ENCODE measurements at places on chromosomes 12 and 14. TPM values are rescaled to one million over a fixed set of nuclear protein-coding genes. Genes with fewer than 3 reads are reported as not detected.
A peak's percentile ranks its signal among the peaks of the same experiment; 100 is the strongest.

- H3K27ac ChIP-seq = no peak overlapping the region
- no peaks in the 10 kb centered on the region for H3K36me3 ChIP-seq
- H3K4me1 ChIP-seq = no peaks in the 10 kb centered on the region
Observed at GRCh38 chr14:33504246-33505099, 446.4 kb downstream of the EGLN3 start.

GRCh38 chr14:105363847-105364708, 34.3 kb upstream of the TEX22 start:
- no peak overlapping the region for H3K27ac ChIP-seq
- no peaks in the 10 kb centered on the region for H3K36me3 ChIP-seq
- H3K4me1 ChIP-seq = no peaks in the 10 kb centered on the region

DNA sequence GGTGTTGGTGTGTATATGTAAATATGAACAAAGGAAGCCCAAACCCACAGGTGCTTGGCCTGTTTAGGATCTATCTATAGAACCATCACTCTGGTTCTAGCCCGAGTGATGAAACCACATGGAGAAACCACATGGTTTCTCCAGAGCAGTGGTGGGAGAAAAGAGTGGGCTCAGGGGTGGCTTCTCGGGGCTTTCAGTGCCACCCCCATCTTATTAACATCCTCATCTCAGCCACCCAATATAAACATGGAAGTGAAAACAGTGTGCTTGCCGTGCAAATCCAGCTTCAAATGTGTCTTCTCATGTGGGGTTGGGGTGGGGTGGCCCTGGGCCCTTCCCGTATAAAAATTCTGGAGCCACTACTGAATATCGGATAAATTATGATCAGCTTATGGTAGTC, 109.0 kb downstream of the STAB2 start:
- H3K4me3 ChIP-seq = no peak overlapping the region
- no peaks in the 10 kb centered on the region for H3K36me3 ChIP-seq
- peaks cover 3% of the 10 kb centered on the region for H3K4me1 ChIP-seq
- H3K27ac ChIP-seq = no peak overlapping the region

The TCL1B gene
- total RNA-seq = not detected

DNA sequence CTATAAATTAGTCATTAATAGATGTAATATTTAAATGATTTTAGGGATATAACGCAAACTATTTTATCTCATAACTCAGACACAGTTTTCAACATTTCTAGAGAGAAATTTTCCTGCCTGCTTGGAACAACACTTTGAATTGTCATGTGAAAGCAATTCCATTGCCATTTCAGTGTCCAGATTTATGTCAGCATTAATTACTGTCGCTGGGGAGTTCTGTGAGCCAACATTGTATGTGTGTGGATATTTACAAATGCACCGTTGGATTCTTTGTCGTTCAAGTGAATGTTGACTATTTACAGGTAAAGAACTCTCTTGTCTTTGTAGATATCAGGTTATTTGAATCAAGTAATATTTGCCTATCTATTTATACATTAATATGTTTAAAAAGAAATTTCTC, 465.3 kb upstream of the RGS6 start:
- peaks cover 4% of the 10 kb centered on the region for H3K4me1 ChIP-seq
- H3K36me3 ChIP-seq = no peaks in the 10 kb centered on the region
- no peak overlapping the region for H3K4me3 ChIP-seq
- no peak overlapping the region for H3K27ac ChIP-seq

- DNase-seq = no peak
- no peaks in the 10 kb centered on the region for H3K4me1 ChIP-seq
- H3K36me3 ChIP-seq = no peaks in the 10 kb centered on the region
- H3K27me3 ChIP-seq = no peaks in the 10 kb centered on the region
Observed at GRCh38 chr12:127363392-127363791, 903.6 kb upstream of the TMEM132C start.

DNA sequence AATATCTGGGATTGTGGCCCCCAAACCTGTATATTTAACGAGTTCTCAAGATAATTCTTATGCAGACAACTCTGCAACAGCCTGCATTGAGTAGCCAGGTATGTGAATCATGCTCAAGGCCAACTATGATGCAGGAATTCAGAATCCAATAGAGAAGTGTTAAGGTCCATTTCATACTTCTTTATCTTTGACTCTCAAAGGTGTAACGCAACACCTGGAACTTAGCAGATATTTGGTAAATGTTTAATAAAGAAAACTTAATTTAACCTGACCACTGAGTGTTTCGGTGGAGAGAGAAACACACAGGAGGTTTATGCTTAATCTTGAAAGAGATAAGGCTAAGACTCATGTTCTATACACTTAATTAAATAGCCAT, 156.5 kb upstream of the PLEKHG7 start:
- no peak for DNase-seq
- no peaks in the 10 kb centered on the region for H3K4me1 ChIP-seq
- no peaks in the 10 kb centered on the region for H3K36me3 ChIP-seq
- no peaks in the 10 kb centered on the region for H3K27me3 ChIP-seq
- no peak overlapping the region for H3K27ac ChIP-seq
- H3K4me3 ChIP-seq = no peak overlapping the region

The P2RX2 gene
- 0.27 TPM for total RNA-seq

GRCh38 chr12:103336940-103337339, 158.8 kb downstream of the C12orf42 start:
- no peaks in the 10 kb centered on the region for H3K27me3 ChIP-seq
- no peaks in the 10 kb centered on the region for H3K4me1 ChIP-seq
- DNase-seq = no peak
- H3K27ac ChIP-seq = no peak overlapping the region

The PPM1H gene
- 9.3 TPM for total RNA-seq

GRCh38 chr12:42507565-42507964, 82.0 kb downstream of the PRICKLE1 start:
- no peaks in the 10 kb centered on the region for H3K36me3 ChIP-seq
- H3K27ac ChIP-seq = no peak overlapping the region
- H3K4me1 ChIP-seq = peaks cover 4% of the 10 kb centered on the region
- DNase-seq = no peak
- no peak overlapping the region for H3K4me3 ChIP-seq
- no peaks in the 10 kb centered on the region for H3K27me3 ChIP-seq

GRCh38 chr12:11891754-11892386, 178.9 kb upstream of the BCL2L14 start:
- no peaks in the 10 kb centered on the region for H3K27me3 ChIP-seq
- DNase-seq = no peak
- no peak overlapping the region for H3K4me3 ChIP-seq
- H3K27ac ChIP-seq = peak overlapping the region; percentile 19
- no peaks in the 10 kb centered on the region for H3K4me1 ChIP-seq

The NCOR2 gene
- total RNA-seq = 201 TPM

DNA sequence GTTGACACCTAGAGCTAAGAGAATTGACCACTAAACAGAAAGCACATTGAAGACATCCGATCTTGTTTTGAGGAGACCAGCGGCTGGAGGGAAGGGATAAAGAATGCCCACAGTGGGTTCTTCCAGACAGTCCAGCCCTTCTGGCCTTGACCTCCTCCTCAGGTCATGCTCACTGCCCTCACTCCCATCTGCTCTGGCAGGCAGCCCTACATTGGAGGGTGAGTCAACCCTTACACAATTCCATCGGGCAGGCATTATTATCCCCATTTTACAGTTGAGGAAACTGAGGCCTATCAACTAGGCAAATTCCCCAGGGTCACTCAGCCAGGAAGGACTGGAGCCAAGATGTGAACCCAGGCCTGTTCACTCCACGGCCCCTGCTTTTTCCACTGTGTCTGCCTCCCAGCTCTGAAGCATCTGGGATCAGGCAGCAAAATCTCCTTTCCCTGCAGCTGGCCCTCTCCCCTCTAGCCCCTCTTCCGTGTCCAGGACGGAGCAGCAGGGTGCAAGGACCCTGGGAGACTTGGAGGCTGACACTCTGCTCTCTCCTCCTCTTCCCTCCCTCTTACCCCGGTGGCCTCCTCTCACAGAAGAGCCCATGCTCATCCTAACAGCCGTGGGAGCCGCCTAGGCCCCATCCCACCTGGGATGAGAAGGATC, 5.3 kb downstream of the SCNN1A start:
- H3K27me3 ChIP-seq = no peaks in the 10 kb centered on the region
- no peaks in the 10 kb centered on the region for H3K4me1 ChIP-seq
- H3K36me3 ChIP-seq = no peaks in the 10 kb centered on the region
- H3K4me3 ChIP-seq = no peak overlapping the region
- H3K27ac ChIP-seq = no peak overlapping the region
- DNase-seq = peak; percentile 23
